ENCODE measurements at places on chromosomes 4 and X.

- DNase-seq, result no peak
Measured at GRCh38 chr4:52856801-52857200, 5.3 kb upstream of the RASL11B start.

GRCh38 chr4:38686682-38687081 is 22.7 kb downstream of the KLF3 start:
- DNase-seq, result no peak

- DNase-seq, result no peak
Measured at GRCh38 chrX:45852884-45853283, 652.2 kb upstream of the DIPK2B start.

DNA sequence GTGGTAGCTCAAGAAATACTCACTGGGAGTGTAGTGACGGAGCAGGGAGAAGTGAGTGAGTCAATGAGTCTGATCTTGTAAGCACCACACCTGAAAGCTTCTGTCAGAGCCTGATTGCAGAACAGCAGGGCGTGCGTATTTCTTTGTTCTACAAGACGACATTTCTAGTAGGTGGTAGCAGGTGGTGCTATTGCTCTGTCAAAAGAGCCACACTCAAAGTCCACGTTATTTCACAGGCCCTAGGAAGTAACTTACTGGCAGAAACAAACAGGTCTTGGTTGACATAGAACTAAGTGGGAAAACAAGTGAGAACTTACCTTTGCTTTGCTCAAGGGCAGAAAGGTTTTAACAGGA is 46.4 kb upstream of the SPRY1 start:
- DNase-seq, result peak; percentile 13

GRCh38 chr4:55184600-55185523 is 59.5 kb upstream of the KDR start:
- no peak for DNase-seq

DNA sequence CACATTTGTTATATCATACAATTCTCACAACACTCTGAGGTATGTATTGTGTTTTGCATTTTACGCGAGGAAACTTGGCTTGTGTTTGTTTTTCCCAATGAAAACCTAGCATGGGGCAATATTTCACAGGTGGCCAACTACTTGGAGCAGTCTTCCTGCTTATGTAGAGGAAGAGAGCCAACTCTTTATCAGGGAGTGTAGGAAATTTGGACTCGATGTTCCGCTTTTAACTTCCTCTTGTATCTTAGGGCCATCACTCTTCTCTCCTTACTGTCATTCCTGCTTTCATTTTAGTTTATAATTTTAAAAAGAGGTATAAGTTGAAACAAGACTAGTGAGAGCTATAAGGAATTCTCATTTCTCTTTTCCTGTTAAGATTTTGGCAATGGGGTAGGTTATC is 107.7 kb upstream of the RPS6KA3 start:
- no peak for DNase-seq

- no peak for DNase-seq
Measured at GRCh38 chr4:10035130-10035529, 13.8 kb upstream of the SLC2A9 start.

DNA sequence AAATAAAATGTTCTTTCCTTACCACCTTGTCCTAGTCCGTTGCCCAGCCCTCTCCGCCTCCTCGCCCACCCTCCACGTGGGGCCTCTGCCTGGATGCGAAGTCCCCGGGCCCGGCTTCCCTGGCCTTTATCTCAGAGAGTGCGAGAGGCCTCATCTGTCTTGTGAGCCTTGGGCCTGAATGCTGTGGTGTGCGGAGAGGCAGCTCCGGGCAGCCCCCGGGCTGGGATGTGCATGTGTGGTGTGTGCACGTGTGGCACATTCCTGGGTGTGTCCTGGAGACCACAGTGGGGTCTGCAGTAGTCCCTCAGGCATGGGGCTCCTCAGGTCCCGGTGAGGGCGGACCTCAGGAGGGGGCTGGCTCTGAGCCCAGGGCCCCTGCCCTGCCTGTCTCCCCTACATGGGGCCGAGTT is 31.4 kb downstream of the DOK7 start:
- DNase-seq, result no peak

DNA sequence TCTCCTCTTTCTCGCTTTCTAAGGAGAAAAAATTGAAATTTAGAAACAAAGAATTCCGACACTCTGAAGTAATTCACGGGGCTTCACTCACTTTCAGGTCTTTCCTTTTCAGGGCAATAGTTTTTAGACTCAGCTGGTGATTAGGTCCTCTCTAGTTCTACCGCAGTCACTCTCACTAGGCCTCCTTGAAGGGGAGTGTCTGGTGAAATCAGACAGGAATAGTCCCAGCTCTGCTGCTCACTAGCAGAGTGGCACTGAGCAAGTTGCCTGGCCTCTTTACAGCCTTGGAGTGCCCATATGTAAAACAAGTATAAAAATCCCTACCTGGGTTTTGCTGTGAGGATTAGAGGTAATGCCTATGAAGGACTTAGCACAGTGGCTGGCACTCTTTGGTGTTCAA is 64.1 kb downstream of the NEUROG2 start:
- DNase-seq, result no peak

DNA sequence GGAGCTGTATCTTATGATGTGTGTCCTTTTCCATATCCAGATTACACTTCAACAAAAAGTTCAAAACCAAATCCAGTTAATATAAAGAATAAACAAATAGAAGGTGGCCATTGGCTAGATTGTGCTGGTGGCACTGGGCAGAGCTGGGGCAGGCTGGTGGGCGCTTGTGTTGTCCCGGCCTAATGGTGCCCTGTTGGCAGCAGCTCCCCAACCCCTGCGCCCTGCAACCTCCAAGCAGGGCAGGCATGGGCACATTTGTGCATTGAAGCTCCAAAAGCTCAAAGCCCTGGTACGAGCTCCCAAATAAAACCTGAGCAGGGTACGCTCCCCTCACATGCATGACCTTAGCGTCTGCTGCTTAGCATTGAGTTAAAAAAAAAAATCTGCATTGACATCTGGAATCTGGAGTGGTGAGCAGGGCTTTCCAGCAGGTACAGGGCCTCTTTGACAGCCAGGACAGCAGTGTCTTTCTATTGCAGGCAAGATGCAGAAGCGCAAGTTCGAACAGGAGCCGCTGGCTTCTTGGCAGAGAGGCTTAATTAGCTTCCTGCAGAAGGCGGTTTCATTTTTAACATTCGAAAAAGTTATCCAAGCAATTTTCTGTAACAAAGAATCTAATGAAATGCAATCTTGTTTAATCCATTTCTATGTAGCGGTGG is 25.9 kb upstream of the NYX start:
- no peak for DNase-seq

DNA sequence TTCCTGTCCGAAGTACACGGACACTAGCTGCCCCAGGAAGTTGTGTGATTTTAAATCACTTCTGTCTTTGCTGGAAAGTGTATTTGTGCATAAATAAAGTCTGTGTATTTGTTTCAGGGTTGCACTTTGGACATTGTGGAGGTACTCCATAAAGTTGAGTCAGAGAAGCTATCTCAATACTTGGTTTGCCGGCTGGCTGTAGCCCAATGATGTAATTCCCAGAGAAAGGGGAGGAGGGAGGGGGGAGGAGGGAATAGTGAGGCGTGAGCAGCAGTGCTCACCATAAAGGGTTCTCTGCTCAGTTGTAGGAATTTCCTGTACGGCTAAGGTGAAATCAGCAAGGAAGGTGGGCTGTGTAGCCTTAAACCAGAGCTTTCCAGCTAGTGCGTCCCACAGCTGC is 7.5 kb downstream of the APEX2 start:
- no peak for DNase-seq

- no peak for DNase-seq
Measured at GRCh38 chr4:168759959-168760527, 250.0 kb downstream of the CBR4 start.

DNA sequence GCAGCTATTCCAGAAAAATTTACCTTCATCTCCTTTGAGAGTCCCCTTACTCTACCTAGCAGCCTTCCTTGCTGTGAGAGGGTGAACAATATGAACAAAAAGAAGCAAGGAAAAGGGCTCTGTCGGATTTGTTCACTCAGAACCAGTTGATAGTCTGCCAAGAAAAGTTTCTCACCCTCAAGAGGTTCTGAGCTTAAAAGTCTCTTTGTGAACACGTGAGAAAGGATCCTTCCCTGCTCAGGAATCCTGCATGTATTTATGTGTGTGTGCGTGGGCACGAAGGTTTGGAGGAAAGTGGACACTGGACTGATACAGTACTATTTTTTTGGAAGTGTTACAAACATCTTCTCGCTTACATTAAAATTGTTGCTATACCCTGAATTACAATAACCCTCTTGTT is 178.6 kb upstream of the JADE1 start:
- DNase-seq, result no peak

DNA sequence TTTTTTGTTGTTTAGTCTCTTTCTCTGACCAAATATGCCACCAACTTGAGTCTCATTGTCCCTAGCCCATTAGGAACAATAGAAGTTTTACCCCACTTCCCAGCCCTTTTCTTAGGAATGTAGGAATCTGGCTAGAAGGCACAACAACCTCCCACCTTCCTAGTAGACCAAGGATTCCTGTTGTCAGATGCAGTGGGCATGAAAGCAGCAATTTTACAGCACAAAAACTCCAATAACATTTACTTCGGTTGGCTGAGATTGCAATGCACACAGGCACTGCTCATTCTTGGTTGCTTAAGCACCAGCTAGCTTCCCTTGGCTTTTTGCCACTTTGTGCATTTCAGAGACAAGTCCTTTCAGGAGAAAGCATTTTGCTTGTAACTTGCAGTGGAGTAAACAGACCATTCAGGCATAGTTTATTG is 312.8 kb downstream of the TENM3 start:
- no peak for DNase-seq

DNA sequence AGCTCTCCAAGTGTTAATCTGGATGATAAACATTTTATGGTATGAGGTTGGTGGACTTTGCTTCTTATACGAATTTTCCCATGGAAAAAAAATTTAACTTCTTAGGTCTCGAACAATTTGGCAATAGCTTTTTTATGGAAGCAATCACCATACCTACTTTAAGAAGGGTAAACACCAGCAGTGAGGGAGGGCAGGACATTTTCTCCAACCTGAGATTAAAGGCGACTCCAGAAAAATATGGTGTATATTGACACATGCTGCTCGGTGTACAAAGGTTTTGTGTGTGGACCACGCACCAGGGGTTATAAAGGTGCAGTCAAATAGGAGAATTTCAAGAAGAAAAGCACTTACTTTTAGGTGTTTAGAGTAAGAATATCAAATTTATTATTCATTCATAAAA is 34.2 kb upstream of the SULT1E1 start:
- DNase-seq, result no peak

DNA sequence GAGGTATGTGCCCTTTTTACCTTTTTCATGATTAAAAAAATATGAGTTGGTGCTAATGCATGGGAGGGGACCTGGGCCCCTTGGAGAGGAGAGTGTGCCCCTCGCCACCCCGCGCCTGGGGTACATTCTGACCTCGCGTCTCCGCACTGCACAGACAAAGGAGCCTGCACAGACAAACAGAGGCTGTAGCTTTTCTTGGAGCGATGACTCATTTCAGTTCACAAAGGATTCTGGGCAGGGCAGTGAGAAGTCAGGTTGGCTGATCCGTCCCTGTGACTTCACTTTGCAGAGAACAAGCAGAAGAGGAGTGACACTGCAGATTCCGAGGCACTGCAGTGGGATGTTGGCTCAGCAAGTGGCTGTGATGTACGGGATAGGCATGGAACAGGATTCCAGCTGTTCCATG is 82.9 kb downstream of the STOX2 start:
- no peak for DNase-seq

GRCh38 chrX:139187738-139188137 is 342.8 kb upstream of the F9 start:
- no peak for DNase-seq
